Inflammatory macrophage treated with lipopolysaccharide for 1 hour (primary cell): ENCODE measurements at places on chromosomes 3 and 15.

GRCh38 chr3:137062250-137062649, 104.5 kb downstream of the IL20RB start:
- no peak for DNase-seq

- DNase-seq: no peak
Measured at GRCh38 chr15:56281145-56281544, 37.5 kb upstream of the RFX7 start.

- DNase-seq: no peak
Measured at GRCh38 chr3:108215871-108216270, 6.4 kb downstream of the IFT57 start.

DNA sequence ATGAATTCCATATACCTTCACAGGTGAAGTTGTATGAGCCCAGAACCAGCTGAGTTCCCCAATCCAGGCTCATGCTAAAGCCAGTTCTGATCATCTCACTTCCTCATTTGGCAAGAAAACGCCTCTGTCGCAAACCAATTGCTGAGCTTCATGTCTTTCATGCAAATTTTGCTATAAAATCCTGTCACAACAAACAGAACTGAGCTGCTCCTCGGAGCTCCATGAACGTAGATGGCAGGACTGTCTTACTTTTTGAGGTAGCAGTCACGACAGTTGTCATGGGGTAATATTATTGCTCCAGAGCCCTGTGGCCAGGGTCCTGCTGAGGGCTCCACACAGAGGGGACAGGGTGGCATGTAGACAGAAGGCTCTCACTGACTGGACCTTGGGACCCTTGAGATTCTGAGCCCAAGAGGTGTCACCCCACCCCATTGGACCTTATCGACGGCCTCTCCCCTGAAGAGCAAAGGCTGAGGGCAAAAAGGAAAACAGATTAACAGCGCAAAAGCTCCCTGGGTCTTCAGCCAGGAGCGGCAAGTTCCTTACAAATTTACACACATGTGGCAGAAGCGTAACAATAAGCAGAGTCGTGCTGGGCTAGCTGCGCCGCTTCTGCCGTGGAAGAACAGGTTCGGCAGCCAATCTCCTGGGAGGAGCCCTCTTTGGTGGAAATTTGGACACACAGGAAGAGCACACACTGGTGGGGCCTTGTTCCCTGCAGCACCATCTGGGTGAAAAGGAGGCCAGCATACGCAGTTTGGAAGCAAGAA, 249.2 kb downstream of the OPA1 start:
- DNase-seq: peak; percentile 87

DNA sequence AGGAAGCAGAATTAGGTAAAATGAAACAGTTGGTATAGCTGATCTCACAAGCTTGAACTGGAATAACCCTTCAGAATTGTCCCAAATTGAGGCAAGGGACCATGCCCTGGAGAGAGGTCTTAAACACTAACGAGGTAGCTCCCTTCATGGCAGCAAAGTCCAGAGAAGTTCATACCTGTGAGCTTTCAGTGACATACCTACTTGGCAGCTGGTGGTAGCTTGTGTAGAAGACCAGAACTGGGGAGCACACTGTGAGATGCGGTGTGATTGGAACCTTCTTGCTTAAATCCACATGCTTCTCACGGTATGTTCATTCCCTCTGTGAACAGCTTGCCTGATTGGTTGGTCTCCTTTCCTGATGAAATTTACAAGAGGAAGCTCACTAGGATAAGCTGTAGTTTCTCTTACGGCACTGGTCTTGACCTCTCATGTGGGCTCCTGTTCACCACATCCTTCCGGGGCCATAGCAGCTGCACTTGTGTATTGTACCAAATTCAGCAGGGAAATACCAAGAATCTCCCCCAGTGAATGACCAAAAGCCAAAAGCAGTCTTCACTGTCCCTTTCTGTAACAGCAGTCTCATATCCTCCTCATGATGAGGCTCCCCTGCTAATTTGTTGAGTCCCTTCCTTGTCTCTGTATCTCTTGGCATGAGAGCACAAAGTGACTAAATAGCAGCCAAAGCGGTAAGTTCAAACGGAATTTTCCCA, 483.7 kb upstream of the FRG2C start:
- DNase-seq: no peak

DNA sequence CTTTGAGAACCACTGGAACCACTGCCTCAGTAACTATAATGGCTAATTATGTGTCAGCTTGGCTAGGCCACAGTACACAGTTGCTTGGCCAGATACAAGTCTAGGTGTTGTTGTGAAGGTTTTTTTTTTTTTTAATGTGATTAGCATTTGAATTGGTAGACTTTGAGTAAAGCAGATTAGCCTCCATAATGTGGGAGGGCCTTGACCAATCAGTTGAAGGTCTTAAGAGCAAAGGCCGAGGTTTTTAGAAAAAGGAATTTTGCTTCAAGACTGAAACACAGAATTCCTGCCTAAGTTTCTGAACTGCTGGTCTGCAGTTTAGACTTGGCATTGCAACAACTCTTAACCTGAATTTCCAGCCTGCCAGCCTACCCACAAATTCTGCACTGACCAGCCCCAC, 451.6 kb upstream of the AZI2 start:
- DNase-seq: no peak

GRCh38 chr15:52803467-52804306, 13.6 kb upstream of the ONECUT1 start:
- DNase-seq: no peak
